Activated CD8-positive, alpha-beta memory T cell treated with anti-CD3 and anti-CD28 coated beads, Interleukin-2, amount 50 U/mL, for 4 hours (primary cell): ENCODE measurements at places on chromosomes 11 and 22.
A peak's percentile ranks its signal among the peaks of the same experiment; 100 is the strongest.

- DNase-seq: no peak
These were observed 44.1 kb upstream of the SC5D start for GRCh38 chr11:121248496-121248895.

DNA sequence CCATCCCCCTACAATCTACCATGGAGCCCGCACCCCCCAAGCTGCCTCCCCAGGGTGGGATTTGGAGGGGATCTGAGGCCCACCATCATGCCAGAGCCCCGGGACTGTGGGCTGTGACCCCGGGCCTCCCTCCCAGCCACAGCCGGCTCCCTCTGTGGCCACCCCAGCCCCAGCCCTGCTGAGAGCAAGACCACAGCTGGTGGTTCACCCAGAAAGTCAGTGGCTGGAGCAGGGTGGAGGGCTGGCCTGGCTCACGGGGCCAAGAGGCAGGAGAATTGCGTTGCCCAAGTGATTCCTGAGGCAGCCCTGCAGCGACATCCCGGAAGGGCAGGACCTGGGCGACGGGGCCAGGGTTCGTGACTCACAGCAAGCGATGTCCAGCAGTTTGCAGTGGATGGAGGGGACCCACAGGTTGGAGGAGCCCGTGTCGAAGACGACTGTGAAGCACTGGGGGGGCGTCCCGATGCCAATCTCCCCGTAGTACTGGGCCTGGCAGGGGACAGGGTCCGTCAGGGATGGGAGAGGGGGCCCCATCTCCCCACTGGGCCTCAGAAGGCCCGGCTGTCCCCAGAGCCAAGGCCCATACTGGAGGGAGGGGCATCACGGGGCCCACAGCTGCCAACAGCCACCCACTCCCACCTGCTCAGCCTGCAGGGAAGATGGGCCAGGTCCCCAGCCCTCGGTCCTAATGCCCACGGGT, 4.4 kb downstream of the CTSD start:
- DNase-seq: no peak

DNA sequence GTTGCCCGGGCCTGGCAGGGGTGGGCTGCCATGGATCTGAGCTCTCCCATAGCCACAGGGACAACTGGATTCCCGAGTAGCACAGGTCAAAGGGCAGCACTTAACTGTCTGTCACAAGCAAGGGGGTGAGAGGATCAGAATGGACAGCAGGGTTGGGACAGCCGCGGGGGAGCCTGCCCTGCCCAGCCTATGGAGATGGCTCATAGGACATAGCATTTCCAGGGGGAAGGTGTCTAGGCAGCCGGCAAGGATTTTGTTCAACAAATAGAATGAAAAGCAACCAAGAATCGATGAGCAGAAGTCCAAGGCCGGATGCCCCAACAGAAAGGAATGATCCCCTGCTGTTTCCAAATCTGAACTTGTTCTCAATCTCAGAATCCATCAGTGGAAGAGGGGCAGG, 92.9 kb downstream of the RPS6KA4 start:
- no peak for DNase-seq

GRCh38 chr11:6693342-6694228, 10.4 kb upstream of the MRPL17 start:
- peak; percentile 52 for DNase-seq

DNA sequence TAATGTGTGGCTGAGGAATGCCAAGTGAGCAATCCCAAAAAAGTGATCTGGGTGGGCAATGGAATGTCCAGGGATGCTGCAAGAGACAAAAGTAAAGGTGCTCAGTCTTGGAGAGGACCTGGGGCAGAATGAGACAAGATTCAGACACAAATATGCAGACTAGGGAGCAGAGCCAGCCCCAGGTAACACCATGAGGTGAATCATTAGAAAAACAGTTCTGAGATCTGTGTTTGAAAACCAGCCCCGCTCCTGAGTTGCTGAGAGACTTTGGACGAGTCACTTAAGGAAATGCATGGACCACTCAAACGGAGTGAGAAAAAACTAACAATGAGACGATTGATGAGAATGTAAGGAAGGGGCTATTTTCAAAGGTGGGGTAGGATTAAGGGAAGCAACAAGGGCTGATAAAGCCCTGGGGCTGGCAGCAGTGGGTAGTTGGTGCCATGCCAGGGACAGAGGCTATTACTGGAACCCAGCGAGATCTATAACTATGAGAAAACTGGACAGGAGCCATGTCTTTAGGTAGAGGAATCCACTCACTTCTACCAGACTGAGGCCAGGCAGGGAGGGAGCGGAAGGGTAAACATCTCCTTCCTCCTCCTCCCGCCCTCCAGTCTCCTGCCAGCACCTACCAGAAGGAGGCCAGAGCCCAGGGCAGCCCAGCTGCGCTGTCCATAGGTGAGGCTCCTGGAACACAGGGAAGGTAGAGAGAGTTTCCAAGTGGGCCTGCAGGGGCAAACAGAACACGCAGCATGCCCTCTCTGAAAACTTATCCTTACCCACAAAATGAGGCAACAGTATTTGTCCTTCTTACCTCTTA, 130.4 kb upstream of the TEAD1 start:
- no peak for DNase-seq

DNA sequence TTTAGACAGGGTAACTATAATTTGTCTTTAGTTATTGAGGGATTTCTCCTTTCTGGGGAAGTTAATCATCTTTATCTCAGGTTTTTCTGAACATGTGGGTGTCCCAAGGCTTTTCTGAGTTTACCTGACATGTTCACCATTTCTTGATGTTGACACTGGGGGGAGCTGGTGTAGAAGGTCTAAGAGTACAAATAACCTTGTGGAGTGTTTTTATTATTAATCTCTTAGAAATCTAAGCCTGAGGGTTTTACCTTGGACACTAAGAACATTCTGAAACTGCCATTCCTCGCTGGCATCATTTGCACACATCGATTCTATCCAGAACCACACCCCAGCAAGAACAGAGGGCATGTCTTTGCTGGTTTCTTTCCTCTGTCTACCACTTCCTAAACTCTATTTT, 15.6 kb upstream of the C11orf91 start:
- no peak for DNase-seq

DNA sequence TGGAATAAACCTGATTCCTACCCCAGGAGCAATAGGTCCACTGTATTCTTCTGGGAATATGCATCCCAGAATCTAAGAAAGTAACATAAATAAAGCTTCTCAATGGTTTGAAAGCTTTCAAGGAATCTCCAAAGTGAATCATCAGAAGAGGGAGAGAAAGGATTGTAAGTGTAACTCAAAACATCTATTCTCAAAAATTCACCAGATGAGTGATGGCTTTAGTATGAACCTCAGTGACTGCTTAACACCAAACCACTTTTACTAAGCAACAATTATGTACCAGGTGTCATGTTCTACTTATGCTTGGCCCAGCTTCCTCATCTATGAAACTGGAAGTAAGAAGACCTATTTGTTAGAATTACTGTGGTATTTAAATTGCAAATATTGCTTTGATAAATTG, 7.4 kb downstream of the RAB38 start:
- DNase-seq: no peak

- DNase-seq: peak; percentile 66
These were observed 106.8 kb upstream of the CLMP start for GRCh38 chr11:123301696-123302400.

GRCh38 chr11:65576867-65577755, 1.3 kb downstream of the EHBP1L1 start:
- DNase-seq: peak; percentile 40

DNA sequence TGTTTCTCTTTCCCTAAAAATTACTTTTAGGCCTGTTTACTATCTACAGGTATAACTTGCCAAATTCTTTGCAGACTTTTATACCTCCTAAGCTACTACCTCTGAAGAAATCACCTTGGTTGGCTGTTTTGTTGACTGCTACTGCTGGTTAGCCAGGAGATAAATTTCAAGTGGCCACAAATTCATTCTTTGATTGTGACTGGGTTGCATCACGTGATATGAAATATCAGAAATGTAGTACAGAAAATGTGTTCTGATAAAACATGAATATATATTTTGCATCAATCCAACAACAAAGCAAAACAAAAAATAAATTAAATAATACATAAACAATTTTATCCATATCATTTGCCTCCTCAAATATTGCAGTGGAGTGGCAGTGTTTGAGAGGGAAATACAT, 291.1 kb downstream of the CNTN5 start:
- DNase-seq: no peak

DNA sequence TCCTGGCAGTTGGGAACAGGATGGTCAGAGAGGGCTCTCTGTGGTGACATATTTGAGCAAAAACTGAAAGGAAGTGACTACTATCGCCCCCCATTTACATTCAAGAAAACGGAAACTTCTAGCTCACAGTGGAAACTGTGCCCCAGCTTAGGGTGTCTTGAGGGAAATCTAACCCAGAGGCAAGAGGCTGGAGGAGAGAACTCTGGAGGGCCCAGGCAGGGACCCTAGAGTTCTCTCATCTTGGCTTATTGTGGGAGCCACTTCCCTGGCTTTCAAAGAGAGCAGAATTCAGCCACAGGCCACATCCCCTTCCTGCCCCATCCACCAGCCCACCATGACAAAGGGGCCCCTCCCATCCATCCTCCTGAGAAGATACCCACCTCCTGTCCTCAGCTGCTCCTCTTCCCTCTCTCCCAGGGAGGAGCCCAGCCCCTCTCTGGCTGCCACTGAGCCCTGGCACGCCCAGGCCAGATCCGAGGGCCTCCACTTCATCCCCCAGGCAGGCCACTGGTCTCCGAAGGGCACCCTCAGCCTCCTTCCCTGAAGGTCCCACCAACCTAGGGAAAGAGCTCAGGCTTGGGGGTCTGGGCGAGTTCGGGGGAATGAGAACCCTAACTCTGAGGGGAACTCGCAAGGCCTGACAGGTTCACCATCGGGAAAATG, 1.6 kb upstream of the TMPRSS13 start:
- no peak for DNase-seq

DNA sequence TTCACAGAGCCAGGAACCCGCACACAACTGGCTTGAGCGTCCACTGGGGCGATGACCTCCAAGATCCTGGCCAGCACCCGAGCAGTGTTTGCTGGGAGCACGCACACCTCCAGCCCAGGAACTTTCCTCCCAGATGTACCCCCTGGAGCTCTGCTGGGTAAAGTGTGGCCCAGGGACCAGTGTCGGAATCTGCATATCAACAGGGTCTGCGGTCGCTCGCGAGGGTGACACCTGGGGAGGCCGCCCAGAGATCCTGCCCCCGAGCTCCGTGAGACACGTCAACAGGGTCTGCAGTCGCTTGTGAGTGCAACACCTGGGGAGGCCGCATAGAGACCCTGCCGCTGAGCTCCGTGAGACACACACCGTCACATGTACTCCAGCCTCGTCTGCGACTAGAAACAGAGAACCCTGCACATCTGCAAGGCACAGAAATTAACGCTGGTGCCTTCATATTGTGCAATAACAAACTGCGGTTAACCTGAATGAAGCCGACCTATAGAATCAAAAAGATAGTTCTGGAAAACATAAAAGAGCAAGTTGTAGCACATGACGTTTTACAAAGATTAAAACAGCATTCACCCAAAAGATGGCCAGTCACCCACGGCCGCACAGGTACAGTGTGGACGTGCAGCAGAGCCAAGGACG, 172.4 kb downstream of the BRD1 start:
- no peak for DNase-seq

GRCh38 chr11:4662876-4663275, 19.1 kb downstream of the OR51E1 start:
- no peak for DNase-seq

GRCh38 chr11:7573558-7574296, 59.9 kb downstream of the PPFIBP2 start:
- no peak for DNase-seq

- no peak for DNase-seq
These were observed 195.5 kb downstream of the BUD13 start for GRCh38 chr11:116577273-116577672.

DNA sequence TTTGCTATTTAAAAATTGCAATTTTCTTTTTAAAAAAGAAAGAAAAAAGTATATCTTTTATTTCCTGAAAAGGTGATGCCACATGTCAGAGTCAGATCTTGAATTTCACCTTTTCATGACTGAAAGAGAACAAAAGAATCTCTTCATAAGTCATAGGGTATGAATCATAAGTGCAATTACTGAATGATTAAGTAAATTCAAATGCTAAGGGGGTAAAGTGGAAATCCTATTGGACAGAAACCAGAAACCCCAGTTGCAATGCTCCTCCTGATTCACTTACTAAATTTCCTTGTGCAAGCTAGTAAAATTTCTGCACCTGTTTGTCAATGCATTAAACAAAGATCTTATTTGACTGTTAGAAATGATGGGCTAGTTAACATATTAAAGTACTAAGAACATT, 8.2 kb upstream of the PRRG4 start:
- no peak for DNase-seq

DNA sequence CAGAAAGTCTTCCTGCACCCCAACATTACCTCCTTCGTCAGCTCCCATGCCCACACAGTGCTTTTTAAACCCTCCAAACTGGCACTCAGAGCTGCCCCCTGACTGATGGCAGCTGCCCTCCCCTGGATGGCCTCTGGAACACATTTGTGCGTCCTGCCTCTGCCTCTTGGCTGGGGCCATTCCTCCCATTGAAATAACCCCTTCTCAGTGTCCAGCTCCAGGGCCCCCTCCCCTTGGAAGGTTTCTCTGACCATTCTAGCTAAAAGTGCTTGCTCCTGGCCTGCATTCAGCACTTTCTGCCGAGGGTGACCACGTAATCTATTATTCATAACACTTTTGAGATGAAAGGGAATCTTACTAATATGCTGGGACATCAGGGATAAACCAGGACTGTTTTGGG, 130.0 kb downstream of the PARVA start:
- DNase-seq: no peak

GRCh38 chr11:2808850-2809846, 76.4 kb downstream of the CDKN1C start:
- DNase-seq: peak; percentile 20

DNA sequence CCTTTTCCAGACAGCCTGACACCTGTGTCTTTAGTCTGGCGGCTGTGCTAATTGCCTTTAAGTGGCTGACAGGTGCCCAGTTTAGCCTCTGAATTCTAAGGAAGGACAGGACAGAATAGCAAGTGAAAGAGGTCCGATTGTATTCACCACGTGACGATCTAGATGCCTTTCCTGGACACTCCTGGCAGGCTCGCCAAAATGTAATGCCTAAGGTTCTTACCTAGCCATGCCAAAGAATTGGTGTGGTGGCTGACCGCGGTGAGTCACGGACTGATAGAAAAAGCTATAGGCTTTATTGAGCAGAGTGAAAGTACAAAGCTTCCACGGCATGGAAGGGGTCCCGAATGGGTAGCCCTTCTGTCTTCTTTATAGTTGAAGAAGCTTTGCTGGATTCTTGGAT, 26.7 kb downstream of the ANKRD42 start:
- DNase-seq: no peak

DNA sequence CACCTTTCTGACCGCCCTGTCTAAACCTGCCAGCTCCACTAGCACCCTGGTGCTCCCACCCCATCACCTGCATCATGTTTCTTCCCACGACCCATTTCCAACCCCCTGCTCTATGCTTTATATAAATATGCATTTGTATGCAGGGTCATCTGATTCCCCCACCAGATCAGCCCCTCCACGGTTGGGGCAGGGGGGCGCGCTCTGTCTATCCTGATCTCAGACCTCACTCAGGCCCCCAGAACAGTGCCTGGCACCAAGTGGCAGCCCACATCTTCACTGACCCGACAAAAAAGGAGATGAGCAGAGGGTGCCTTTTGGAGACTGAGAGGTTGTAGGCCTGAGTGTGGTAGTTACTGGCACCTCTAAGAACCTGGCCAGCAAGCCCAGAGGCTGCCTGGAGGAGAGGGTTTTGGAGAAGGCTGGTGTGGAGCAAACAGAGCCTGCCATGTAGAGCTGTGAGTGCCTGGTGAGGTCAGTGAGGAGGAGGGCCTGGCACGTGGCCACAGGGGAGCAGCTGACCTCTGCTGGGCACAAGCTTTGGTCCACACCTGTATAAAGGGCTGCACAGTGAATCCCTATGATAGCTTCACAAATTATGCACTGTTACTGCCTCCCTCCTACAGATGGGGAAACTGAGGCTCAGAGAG, 86.3 kb upstream of the RTL6 start:
- DNase-seq: peak; percentile 1
